NCI-H1694 (cell line): ENCODE measurements at places on chromosomes 3 and 15.

DNA sequence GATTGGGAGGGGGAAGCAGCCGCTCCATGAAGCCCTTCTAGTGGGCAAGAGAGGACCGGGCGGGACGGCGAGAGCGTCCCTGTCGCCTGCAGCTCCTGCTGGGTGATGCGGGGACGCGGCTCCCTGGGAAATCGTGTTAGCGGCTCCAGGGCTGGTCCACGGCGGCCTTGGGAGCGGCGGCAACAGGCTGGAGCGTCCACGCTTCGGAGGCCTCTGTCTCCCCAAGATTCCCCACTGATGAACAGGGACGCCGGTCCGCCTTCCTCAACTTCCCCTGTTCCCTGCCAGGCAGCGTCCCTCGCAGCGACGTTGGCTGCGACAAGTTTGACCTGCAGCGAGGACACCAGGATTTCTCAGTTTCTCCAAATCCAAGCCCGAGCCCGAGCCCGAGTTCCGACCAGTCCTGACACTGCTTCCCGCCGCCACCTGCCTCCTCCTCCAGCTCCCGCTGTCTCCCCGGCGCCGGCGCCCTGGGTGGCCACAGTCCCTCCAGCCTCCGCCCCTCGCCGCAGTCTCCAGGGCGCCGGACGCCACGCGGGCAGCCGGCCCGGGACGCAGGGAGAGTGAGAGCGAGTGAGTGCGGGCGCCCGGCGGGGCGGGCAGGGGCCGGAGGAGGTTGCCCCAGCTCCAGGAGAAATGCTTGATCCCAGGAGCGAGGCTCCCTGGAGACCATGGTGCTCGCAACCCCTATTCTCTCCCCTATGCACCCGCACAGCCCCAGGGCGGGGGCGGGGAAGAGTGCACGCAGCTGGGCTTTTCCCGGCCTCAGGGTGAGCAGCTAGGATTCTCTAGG lies 78.1 kb upstream of the RNF7 start:
- no peak for DNase-seq

DNA sequence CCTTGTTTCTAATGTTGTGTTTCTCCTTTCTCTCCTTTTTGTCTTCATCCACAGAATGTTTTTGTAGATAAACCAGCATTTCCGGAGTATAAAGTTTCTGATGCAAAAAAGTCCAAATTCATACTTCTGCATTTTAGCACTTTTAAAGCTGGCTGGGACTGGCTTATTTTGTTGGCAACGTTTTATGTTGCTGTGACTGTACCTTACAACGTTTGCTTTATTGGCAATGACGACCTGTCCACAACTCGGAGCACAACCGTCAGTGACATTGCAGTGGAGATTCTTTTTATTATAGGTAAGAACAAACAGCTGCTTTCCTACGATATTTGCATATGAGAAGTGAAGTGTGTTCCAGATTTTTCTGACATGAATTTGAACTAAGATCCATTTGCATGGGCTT lies 199.4 kb downstream of the KCNH8 start:
- no peak for DNase-seq

- no peak for DNase-seq
Measured at GRCh38 chr3:115673881-115674280, 50.6 kb downstream of the GAP43 start.

DNA sequence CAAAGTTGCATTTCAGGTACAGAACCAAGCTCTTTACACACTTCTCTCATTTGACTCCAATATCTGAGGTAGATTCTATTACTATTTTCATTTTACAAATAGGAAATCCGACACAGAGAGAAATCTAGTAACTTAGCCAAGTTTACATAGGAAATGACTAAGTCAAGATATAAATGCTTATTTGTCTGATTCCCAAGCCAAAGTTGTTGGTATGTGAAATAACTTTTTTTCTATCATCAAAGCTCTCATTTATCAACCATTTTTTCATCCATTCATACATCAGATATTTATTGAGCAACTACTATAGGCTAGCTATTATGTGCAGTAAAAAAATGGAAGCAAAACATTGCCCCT lies 89.2 kb upstream of the MITF start:
- no peak for DNase-seq
